GM12891 (cell line): ENCODE measurements at places on chromosomes 7 and 10.
A peak's percentile ranks its signal among the peaks of the same experiment; 100 is the strongest.

GRCh38 chr10:69359594-69359993, 57.1 kb downstream of the TACR2 start:
- DNase-seq = no peak

DNA sequence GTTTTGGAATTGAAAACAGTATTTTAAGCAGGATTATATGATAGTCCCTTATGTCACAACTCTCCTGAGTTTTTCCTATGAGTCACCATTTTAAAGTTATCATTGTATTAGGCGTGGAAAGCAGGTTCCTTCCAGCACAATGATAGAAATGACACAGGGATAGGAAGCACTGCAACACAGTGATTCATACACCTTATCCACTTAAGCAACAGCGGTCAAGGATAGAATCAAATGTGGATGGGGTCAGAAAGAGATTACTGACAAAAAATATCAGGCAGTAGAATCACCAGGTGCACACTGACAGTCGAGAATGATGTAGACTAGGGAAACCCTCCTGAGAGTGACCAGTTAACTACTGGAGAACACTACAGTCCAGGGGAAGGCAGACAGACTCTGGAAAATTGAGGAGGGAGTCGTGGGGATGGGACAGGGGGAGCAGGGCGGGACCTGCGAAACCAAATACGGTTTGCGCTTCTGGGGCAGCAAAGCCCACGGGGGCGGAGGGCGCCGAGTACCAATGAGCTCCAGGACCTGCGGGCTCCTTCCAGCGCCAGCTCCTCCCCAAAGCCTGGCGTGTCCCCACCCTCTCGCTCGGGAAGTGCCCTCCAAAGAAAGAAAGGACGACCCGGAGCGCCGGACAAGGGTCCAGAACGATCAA, 479 bp downstream of the PNPLA8 start:
- no peak for DNase-seq

DNA sequence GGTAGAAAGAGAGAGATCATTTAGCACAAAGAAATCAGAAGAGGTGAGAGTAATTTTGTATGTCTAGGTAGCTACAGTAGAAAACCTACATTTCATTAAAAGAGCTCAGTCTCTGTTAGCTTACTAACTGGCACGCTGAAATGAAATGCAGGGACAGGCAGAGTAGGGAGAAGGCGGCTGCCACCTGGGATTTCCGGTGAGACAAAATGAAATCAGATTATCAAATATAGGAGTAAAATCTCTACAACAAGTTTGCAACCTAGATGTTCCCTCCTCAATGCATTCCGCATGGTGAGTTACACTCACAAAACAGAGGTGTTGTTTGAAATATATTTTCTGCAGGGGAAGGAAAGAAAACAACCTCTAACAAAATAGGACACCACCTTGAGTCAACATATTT, 55.9 kb downstream of the VOPP1 start:
- DNase-seq = no peak

DNA sequence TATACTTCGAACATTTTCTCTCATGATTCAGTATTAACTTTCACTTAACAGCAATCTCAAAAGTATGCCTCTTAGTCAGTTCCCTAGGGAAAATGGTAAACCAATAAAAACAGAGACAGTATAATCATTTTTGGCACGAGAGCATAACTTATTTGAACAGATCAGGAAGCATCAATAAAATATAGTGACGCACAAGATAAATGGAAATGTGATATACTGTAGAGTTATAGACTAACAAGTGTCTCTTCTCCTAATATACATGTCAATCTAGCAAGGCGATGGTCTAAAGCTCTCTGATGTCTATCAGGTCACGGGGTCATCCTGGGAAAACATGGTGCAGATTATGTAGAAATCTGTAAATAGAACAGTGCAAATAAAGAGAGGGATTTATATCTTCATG, 131.6 kb downstream of the HGF start:
- no peak for DNase-seq

DNA sequence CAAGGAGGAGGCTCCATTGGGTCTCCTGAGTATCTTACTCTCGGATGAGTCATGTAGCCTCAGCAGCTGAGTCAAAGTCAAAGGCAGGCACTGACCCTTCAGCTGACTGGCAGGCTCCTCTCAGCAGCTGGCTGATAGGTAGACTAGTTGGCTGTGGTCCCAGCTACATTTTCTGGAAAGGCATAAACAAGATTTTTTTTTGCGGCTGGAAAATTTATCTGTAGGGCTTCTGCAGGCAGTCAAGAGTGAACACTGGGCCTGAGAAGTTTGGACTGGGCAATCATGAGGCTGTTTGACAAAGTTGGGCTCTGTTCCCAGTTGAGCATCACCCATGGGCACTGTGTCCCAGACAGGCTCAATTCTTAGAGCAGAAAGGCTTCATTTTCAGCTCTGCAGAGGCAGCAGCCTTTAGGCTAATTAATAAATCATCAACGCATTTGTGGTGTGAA, 796.2 kb downstream of the CCSER2 start:
- no peak for DNase-seq

DNA sequence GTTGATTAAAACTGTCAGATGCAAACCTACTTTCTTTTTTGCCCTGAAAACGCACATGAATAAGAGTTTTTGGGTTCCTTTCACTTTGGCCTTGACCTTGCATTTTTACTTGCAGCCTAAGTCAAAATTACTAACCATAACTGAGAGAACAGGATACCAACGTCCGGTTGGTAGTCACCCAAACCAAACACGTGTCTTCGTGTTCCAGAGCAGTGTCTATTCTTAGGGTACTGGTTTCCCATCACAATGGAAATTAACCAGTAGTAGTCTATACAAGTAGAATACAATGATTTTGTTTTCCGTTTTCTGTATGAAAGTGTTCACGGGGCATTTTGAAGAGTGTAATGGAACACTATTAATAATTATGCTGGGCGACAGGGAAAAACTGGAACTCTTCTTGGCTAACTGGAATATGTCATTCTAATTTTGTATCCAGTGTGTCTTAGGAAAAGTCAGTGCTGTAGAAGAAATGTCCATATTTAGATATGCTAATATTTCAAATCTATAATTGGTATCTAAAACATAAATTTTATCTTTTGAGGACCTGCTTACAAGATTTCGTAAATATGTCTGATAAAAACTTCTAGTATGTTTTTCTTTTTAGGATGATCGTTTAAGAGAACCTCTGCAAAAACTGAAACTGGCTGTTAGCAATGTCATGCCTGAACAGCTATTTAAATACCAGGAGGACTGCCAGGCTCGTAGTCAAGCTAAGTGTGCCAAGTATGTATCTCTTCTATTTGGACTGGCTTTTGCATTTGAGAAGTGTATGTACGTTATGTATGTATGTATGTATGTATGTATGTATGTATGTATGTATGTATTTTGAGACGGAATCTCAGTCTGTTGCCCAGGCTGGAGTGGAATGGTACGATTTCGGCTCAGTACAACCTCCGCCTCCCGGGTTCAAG, 40.9 kb downstream of the UBN2 start:
- no peak for DNase-seq

DNA sequence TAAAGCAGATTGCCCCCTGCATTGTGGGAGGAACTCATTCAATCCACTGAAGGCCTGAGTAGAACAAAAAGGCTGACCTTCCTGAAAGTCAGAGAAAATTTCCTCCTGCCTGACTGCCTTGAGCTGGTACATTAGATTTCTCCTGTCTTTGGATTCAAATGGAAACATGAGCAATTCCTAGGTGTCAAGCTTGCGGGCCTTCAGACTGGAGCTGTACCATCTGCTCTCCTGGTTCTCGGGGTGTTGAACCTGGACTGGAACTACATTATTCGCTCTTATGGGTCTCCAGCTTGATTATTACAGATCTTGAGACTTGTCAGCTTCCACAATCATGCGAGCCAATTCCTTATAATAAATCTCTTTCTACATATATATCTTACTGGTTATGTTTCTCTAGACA, 173.6 kb upstream of the STEAP4 start:
- DNase-seq = no peak

- DNase-seq = no peak
Observed at GRCh38 chr10:17689137-17689536, 45.2 kb downstream of the STAM start.

DNA sequence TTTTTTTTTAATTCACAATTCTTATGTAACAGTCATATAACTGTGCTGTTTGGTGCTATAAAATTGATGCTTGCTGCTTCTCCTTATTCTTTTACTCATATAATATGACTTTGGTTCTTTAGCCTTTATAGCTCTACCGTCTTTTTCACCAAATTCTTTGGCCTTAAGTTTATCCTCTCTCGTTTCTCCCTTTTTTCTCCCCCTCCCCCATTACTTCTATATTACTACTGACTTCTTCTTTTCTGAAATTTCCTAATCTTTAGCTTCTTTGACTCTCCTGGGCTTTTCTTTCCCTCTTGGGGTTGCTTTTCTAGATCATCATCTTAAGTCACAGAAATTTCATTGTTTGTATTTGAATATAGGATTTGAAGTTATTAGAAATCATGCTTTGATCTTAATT, 3.8 kb downstream of the BCCIP start:
- DNase-seq = no peak

- no peak for DNase-seq
Observed at GRCh38 chr7:155471718-155472117, 13.8 kb downstream of the EN2 start.

DNA sequence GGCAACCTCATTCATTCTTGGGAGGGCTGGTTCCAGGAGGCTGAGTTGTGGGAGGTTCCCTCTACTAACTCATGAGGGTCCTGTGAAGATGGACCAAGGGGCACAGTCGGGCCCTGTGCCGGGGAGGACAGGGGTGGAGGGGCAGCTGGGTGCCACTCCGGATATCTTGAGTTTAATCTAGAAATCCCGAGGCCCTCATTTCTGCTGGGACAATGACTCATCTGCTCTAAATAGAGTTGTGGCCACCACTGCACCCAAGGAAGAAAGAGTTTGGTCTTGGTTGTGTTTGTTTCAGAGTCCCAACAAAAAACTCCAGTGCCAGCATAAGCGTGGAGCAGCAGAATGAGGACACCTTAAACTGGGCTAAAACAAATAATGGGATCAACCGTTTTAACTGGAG, 82.4 kb downstream of the EBF3 start:
- DNase-seq = no peak

GRCh38 chr10:31614611-31615010, 295.6 kb downstream of the ZEB1 start:
- no peak for DNase-seq

DNA sequence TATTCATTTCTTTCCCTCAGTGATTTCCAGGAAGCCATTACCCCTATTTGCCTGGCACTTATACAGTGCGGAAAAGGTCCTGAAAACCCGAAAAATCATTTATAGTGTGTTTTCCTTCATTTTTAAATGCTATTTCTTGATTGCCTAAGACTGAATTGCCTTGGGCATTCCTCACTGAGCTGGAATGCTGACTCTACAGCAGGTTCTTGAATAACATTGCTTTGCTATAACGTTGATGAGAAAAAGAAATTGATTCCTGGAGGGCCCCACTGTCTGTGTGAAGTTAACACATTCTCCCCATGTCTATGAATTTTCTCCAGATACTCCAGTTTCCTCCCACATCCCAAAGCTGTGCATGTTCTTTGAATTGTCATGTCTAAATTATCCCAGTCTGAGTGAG, 308.5 kb downstream of the EXOC4 start:
- no peak for DNase-seq

GRCh38 chr7:94296881-94297280, 97.8 kb upstream of the COL1A2 start:
- DNase-seq = no peak

DNA sequence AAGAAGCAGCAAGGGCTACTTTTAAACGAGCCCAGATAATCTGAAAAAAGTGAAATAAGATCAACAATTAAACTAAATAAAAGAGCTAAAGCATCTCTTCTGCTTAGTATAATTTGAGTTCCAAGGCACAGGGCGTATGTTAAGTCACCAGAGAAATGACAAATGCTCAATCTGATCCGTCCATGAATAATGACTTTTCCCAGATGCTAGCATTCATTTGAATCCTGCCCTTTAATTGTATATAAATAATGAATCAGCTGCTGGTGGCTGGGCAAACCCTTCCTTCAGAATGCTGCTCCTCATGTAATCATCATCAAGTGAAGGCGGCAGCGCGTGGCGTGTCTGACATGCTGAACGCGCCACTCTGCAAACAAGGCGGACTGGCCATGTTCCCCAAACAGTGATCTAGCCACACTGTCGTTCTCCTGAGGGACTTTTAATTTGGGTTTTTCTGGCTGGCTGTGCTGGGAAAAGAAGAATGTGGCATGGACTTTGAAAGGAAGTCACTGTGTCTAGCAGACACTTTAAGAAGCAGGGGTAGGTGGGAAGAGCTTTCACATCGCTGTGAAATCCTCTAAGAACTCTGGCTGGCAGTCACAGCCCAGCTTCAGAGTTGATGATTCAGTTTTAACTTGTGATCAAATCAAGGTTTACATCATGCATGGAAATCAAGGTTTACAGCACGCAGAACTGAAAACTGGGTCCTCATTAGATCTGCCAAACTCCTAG, 70.7 kb downstream of the BEND7 start:
- no peak for DNase-seq

GRCh38 chr10:89563861-89564478, 28.6 kb upstream of the SLC16A12 start:
- peak; percentile 15 for DNase-seq

GRCh38 chr7:91869661-91870060, 10.8 kb downstream of the MTERF1 start:
- no peak for DNase-seq

DNA sequence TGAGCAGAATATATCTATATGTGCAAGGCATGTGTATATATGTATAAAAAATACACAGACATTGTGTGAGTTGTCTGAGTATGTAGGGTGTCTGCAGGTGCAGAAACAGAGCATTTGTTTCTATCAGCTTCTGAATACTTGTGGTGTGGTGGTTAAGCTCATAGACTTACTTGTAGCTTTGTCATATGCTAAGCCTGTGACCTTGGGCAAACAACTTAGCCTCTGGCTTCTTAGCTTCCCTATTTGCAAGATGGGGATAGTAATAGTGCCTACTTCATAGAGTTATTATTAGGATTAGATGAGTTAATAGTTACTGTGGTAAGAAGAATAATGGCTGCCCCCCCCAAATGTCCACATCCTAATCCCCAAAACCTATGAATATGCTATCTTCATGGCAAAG, 28.2 kb upstream of the PAX2 start:
- no peak for DNase-seq

DNA sequence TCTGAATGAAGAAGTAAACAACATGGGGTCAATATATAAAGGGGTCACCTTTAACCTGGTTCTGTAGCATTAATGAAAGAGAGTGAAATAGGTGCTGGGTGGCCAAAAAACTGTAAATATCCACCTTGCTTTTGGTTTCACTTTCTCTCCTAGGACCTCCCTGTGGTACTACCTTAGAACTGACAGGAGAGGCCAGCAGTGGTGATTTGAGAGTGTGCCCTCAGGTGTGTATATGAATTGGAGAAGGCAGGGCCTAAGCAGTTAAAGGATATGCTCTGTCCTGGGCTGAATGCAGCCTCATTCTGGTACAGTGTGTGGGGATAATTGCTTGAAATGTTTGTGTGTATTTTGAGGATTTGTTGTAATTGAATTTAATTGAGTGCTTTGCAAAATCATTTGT, 62.0 kb downstream of the BBS9 start:
- peak; percentile 20 for DNase-seq

GRCh38 chr10:102404361-102405107, 9.0 kb downstream of the NFKB2 start:
- no peak for DNase-seq

GRCh38 chr7:107686816-107687387, 26.3 kb downstream of the SLC26A4 start:
- DNase-seq = no peak

GRCh38 chr7:91287371-91288084, 23.3 kb downstream of the FZD1 start:
- DNase-seq = no peak

GRCh38 chr7:26592011-26592410, 272.4 kb downstream of the SKAP2 start:
- DNase-seq = no peak
